Thoracic aorta (tissue), 2 donors: ENCODE measurements at places on chromosomes 3 and 15.

DNA sequence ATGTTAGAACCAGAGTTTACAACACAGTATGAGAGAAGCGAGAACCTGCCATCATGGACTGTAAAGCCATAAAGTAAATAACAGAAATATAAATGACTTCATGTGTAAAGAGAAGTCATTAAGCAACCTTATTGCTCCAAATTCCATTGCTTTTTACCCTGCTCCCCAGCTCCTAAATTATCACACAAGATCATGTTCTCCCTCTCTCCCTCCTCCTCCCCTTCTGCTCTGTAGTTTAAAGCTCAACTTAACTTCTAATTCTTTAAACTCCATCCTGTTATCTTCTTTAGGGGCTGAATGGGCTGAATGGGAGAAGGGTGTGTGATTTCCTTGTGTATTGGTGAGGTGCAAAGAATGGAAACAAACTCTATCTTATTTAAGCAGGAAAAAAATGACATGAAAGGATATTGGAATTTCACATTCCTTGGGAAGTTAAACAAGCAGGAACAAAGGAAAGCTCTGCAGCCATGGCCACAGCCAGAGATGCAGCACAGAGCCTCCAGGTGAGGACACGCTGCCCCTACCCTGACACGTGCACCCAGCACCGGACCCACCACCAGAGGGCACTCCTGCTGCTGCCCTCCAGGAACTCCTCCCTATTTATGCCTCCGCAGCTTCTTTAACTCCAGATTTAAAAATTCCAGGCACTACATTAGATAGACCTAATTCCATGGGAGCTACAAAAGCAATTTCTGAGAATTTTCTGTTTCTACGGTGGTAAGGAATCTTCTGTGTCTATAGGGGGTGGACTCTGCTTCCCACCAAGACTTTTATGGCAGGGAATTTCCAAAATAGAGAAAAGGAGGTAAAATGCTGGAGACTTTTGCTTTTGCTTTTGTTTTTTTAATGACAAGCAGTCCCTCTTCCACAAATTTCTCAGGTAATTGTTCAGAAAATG, 76.9 kb upstream of the ABI3BP start:
- no peaks in the 10 kb centered on the region for H3K36me3 ChIP-seq
- H3K4me3 ChIP-seq = no peak overlapping the region
- DNase-seq = no peak
- peaks cover 10% of the 10 kb centered on the region for H3K4me1 ChIP-seq

DNA sequence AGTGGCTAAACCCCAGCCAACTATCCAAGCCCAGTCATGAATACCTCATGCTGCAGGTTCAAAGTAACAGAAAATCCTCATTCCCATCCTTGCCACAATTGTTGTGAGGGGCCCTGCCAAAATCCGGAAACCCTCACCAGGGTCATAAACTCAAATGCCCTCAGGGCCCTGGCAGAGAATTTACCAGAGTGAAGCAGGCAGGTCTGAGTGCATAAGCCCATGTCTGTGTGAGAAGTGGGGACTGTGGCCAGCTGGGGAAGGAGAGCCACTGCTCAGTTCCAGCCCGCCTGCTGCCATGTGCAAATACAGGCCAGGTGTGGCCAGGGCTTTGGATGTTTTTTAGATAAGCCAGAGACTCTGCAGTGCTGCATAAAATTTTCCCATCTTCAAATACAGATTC, 7.0 kb downstream of the CEP152 start:
- no peaks in the 10 kb centered on the region for H3K27me3 ChIP-seq
- H3K27ac ChIP-seq = no peak overlapping the region
- H3K4me3 ChIP-seq = no peak overlapping the region
- H3K36me3 ChIP-seq = no peaks in the 10 kb centered on the region
- DNase-seq = no peak
- H3K4me1 ChIP-seq = peaks cover 7% of the 10 kb centered on the region

DNA sequence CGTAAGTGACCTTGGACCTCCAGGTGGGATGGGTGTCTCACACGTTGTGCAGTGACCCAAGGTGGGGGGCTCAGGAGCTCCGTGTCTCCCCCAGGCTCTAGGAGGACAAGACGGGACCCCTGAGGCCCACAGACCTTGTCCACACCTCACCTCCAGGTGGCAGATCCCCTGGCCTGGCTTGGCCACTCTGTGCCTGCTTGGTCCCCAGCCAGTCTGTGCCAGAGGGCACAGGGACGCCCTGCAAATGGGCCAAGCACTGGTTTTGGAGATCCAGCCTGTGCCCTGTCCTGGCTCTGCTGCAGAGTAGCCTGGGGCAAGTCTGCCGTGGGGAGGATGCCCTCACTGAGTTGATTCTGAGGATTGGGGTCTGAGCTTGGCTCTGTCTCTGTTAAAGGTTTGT, 14.0 kb downstream of the SLC6A6 start:
- H3K27ac ChIP-seq = no peak overlapping the region
- no peak overlapping the region for H3K4me3 ChIP-seq
- no peaks in the 10 kb centered on the region for H3K27me3 ChIP-seq
- H3K4me1 ChIP-seq = no peaks in the 10 kb centered on the region

- H3K4me3 ChIP-seq = peak overlapping the region; percentile 53
- no peaks in the 10 kb centered on the region for H3K27me3 ChIP-seq
- H3K27ac ChIP-seq = peak overlapping the region; percentile 37
- H3K4me1 ChIP-seq = no peaks in the 10 kb centered on the region
- no peaks in the 10 kb centered on the region for H3K36me3 ChIP-seq
Observed at GRCh38 chr3:171028779-171029232, 2.3 kb upstream of the SLC2A2 start.

- no peak overlapping the region for H3K4me3 ChIP-seq
- H3K36me3 ChIP-seq = peaks cover 13% of the 10 kb centered on the region
- no peak overlapping the region for H3K27ac ChIP-seq
- no peak for DNase-seq
Observed at GRCh38 chr3:64098670-64099069, 75.4 kb upstream of the PSMD6 start.

- H3K36me3 ChIP-seq = no peaks in the 10 kb centered on the region
- peaks cover 20% of the 10 kb centered on the region for H3K4me1 ChIP-seq
- H3K27ac ChIP-seq = peak overlapping the region; percentile 73
Observed at GRCh38 chr15:84924077-84924731, 39.7 kb downstream of the SLC28A1 start.

DNA sequence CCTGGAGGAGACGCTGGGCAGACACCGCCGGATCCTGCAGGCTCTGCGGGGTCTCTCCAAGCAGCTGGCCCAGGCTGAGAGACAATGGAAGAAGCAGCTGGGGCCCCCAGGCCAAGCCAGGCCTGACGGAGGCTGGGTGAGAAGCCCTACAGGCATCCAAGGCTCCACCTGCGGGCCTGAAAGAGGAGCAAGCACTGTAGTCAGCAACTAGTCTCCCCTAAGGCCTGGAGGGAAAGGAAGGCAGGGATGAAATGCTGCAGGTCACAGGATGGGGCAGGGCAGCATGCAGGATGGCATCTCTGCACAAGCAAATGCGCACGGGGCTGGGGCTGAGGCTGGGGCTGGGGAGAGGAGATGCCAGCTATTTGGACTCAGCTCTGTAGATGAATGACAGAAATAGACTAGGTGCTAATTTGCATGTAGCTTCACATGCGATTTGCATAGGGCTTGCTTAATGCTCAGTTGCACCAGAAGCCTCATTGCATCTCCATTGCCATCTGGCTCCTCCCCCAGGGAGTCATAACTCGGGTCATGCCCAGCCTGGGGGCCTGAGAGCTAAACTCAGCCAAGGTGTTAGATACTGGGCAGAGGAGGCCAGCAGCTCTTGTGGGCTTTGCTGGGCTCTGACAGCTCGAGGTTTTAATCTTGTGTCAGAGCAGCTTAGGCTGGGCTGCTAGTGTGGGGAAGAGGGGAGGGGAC, 5.2 kb upstream of the CPLX3 start:
- H3K36me3 ChIP-seq = no peaks in the 10 kb centered on the region
- H3K4me1 ChIP-seq = no peaks in the 10 kb centered on the region
- H3K4me3 ChIP-seq = no peak overlapping the region
- H3K27me3 ChIP-seq = no peaks in the 10 kb centered on the region
- H3K27ac ChIP-seq = no peak overlapping the region

DNA sequence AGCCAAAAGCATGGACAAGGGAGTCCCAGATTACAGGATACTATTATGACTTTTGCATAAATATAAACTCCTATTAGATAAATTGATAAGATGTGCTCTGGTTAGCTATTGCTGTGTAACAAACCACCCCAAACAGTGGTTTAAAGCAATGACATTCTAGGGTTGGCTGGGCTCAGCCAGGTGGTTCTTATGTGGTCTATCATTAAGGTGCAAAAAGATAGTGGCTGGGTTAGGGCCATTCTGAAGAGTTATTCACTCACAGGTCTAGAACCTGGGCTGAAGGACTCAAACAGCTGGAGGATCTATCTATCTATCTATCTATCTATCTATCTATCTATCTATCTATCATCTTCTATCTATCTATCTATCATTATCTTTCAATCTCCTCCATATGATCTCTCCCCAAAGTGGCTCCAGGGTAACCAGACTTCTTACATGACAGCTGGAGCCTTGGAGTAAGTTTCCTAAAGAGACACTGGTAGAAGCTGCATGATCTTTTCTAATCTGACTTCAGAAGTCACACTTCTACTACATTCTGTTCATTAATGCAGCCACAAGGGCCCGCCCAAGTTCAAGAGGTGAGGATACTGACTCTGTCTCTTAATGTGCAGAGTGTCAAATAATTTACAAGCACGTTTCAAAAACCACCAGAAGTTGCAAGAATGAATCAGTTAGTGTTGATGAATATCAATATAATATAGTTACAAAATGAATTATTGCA, 74.9 kb upstream of the XCR1 start:
- DNase-seq = no peak
- H3K4me1 ChIP-seq = peaks cover 3% of the 10 kb centered on the region
- no peaks in the 10 kb centered on the region for H3K27me3 ChIP-seq
- no peak overlapping the region for H3K27ac ChIP-seq

GRCh38 chr3:111971533-111972130, 7.2 kb upstream of the ABHD10 start:
- DNase-seq = no peak
- peaks cover 17% of the 10 kb centered on the region for H3K36me3 ChIP-seq
- no peak overlapping the region for H3K27ac ChIP-seq
- no peaks in the 10 kb centered on the region for H3K4me1 ChIP-seq

DNA sequence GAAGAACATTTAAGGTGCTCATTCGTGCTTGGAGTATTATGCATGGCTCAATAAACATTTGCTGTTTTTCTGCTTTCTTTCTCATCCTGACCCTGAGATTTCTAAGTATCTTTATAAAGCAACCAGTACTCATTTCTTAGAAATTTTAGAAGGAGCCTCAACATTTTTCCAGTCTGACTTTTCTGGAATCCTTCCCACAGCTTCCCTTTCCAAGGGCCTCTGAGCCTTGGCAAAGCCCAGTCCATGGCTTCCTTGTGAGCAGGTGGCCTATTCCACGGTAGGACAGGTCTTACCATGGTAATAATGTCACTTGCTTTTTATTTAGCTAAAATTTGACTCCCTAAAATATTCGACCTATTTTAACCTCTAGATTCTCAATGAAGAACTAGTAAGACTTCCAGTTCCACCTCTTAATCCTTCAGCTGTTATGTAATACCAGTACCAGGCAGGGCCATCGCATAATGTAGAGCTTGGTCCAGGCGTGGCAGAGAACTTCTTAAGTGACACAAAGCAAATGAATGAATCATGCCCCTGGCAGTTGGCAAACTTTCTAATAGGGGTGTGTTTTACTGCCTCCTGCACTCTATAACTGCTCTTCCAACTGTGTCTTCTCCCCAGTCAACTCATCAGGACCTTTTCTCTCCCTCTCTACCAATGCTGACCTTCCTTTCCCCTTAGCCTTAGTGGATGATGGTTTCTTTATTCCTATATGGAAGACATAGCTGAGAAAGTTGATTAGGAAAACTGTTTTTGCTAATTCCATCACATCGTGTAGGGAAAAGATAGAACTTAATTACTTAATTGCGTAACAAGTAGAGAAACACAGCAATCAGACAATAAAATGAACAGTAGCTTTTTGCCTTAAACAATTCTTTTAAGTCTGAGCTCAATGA, 894 bp upstream of the TM4SF4 start:
- no peak overlapping the region for H3K4me3 ChIP-seq
- DNase-seq = peak; percentile 33
- peaks cover 34% of the 10 kb centered on the region for H3K4me1 ChIP-seq
- H3K27ac ChIP-seq = peak overlapping the region; percentile 57
- H3K36me3 ChIP-seq = no peaks in the 10 kb centered on the region
- no peaks in the 10 kb centered on the region for H3K27me3 ChIP-seq

- H3K36me3 ChIP-seq = peaks cover 9% of the 10 kb centered on the region
- DNase-seq = no peak
- no peaks in the 10 kb centered on the region for H3K27me3 ChIP-seq
- peaks cover 73% of the 10 kb centered on the region for H3K4me1 ChIP-seq
Observed at GRCh38 chr15:48409623-48410022, 78.4 kb downstream of the DUT start.

DNA sequence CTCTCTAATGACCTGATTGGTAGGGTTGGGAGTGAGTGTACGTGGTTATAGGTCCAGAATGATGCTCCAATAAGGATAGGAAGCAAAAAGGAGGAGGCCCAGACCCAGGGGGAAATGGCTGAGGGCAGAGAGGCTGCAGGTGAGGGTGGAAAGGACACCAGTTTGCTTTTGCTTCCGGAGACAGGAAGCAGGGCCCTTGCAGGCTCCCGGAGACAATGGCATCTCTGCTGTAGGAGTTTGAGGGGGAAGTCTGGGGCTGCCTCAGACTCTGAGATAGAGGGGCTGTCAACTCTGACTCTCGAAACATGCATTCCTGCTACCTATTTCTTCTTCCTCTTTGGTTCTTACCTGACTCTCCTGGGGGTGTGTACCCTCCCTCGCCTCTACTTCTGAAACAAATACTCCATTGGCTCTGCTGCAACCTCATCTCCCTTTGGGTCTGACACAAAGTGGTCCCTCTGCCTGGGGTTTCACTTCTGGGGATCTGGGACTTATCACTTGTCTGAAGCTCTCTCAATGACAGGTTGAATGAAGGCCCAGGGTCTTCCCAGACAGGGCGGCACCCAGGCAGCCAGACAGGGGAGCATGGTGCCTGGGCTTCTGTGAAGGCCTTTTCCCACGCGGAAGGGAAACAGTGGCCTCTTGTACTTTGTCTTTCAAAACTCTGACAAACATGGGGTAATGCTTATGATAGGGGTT, 61.5 kb downstream of the CHRD start:
- no peak overlapping the region for H3K27ac ChIP-seq
- H3K4me3 ChIP-seq = no peak overlapping the region
- no peak for DNase-seq
- no peaks in the 10 kb centered on the region for H3K36me3 ChIP-seq
- no peaks in the 10 kb centered on the region for H3K4me1 ChIP-seq
